GM19239 (cell line): ENCODE measurements at places on chromosomes 7 and 10.

- no peak for DNase-seq
These were observed 33.2 kb downstream of the MAD1L1 start for GRCh38 chr7:2199528-2199927.

- DNase-seq = peak; percentile 60
These were observed 6.9 kb upstream of the ORAI2 start for GRCh38 chr7:102426268-102427018.

DNA sequence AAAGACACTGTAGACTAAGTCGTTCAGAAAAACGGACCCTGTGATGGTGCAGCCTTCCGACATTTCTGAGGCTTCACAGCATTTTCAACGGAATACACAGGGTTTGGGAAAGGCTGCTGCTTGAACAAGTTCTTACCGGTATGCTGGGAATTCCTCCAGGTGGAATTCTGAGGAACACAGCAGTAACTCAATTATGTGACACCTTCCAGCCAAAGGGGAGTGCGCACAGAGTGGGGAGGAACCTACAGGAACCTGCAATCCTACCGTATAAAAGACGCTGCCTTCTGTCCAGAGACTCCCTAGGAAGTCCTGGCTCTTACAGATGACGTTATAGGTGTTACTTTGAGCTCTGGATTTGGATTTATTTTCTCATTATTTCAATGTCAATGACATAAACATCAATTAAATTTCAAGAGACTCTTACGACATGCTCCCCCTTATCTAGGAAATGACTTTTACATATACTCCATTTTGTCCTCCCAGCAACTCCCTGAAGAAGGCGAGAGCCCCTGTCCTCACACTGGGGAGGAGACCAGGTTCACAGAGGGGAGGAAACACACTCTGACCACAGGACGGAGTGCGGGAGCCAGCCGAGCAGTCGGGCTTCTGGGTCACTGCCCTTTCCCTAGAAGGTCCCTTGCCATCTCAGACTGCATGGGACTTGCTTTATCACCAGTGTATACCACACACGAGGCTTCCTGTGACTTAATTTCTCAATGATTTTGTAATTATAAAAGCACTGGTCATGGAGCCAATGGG, 27.9 kb downstream of the VIPR2 start:
- no peak for DNase-seq

DNA sequence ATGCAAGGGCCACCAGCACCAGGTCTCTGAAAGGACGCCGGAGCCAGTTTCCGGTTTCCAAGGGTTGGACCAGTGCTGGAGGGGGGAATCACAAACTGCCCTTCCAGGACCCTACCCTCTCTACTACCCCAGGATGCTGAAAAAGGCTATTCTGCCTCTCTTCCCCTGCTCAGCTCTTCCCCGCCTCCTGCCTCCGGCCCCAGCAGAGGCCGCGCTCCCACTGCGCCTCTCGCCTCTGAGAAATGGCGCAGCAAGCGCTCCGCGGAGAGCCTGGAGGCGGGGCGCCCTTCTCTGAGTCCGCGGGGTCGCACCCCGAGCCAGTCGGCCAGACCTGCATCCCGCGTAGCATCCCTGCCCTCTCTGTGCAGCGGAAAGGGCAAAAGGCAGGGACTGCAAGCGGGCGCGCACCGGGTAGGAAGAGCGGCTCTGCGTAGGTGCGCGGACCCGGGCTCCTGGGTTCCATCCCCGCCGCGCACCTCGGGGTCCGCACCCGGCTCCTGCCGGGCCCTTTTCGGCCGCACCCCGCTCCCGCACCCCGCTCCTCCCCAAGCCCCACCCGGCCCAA, 476 bp upstream of the RET start:
- DNase-seq = no peak

GRCh38 chr7:39407137-39407536, 159.1 kb upstream of the YAE1 start:
- no peak for DNase-seq

GRCh38 chr10:116545122-116545521, 609 bp upstream of the PNLIP start:
- no peak for DNase-seq

GRCh38 chr7:135693558-135693957, 31.2 kb downstream of the STMP1 start:
- DNase-seq = no peak

GRCh38 chr10:52376694-52377354, 62.7 kb downstream of the DKK1 start:
- DNase-seq = no peak

- DNase-seq = no peak
These were observed 8.5 kb downstream of the RASSF4 start for GRCh38 chr10:44968091-44968490.
